CD4-positive, alpha-beta T cell treated with Interleukin-4 for 1 hour (primary cell): ENCODE measurements at places on chromosomes 13 and 19.
A peak's percentile ranks its signal among the peaks of the same experiment; 100 is the strongest.

DNA sequence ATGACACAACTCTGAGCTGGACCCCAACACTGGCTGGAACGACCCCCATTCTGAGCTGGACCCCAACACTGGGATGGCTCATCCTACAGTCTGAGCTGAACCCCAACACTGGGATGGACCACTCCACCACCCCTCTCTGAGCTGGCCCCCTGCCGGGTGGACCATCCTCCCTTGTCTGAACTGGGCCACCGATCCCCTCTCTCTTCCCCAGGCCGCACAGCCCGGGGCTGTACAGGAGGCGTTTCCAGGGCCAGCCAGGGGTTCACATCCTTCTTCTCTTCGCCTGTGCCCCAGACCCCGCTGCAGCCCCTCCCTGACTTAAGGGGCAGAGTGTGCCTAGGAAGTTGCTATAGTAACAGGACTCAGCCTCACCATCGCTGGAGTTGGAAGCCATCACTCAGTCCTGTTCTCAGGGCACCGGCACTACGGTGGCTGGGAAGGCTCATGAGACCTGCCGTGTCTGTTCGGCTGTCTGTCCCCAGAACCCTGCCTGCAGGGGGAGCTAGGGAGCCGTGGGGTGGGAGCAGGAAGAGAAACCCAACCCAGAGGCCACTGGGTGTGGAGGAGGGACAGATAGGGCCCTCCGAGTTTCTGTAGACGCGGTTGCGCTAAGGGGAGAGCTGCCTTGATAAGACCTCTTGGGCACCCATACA lies 3.7 kb downstream of the PRKACA start:
- peak; percentile 48 for DNase-seq

DNA sequence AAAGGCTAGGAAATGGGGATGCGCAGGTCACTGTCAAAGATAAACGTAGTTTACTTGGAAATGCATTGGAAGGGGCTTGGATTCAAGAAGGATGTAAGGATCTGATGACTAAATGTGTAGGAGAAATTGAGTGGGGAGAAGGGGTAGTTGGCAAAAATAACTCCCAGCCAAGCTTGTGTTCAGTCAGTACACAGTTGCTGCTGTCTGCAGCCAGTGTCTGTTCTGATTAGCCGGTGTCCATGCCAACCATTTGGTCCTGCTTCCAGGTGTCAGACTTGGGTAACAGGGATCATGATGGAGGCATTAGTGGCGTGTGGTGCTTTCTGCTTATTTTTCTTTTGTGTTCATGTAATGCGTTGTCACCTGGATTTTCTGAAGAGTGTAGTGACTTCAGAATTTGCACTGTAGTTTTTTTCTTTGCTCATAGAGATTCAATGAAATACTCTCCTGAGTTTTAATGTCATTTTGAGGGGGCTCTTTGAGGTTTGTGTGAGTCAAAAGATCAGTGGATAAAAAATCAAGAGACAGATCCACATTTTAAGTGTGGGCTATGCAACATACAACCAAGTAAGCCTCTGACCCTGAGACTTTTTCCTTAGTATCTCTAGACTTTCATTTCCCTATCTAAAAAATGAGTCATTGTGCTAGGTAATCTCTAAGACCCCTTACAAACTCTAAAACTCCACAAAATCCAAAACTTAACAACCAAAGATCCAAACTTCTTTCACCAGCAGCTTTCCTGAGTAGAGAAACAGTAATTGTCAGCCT lies 103.9 kb downstream of the WDFY2 start:
- DNase-seq, result no peak

- no peak for DNase-seq
Observed at GRCh38 chr19:4906963-4907362, 2.3 kb upstream of the UHRF1 start.

DNA sequence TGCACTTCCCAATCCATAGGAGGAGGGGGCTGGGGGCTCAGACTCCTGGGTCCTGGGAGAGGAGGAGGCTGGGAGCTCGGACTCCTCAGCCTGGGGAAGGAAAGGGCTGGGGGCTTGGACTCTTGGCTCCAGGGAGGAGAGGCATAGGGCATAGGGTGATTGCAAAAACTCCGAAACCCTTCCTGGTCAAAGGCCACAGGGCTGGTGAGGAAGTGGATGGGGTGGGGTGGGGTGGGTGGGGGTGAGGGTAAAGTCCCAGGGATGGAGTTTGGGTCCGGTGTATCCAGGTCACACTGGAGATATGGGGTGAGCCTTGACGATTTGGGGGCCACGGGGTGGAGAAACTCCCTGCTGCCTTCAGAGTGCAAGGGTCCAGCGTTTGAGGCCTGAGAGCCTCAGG lies 2.8 kb downstream of the MYH14 start:
- no peak for DNase-seq

DNA sequence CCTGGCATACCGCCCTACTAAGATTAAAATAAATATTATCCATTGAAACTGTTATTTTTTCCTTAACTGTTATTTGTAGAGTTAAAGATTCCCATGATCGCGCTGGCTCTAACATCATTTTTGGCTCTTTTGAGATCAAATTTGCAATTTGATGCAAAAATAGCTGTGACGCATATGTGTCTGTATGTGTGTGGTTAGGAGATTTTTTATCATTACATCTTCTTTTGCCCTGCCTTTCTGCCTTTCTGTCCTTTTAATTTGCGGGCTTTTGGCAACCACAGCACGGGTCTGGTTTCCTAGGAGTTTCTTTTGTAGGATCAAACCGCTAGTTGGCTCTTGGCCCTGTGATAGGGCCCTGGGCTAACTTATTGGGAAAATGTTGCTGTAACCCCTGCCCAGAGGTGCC lies 37.3 kb upstream of the ALOX5AP start:
- no peak for DNase-seq

- DNase-seq, result peak; percentile 40
Observed at GRCh38 chr13:24671386-24672113, 8.7 kb upstream of the ATP12A start.

DNA sequence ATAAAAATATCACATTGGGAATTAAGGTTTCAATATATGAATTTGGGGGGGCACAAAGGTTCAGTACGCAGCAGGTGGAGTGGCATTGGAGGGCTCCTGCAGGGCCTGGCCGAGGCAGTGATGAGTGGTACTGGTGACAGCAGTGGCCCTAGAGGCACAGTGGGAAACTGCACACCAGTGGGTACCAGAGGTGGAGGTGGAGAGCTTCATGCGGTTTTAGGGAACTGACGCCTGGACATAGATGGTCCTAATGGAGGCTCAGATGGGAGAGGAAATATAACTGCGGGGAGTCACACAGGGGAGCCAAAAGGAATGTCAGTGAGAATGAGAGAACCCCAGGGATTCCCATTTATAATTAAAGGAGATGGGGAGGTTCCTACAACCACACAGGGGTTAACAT lies 156.2 kb downstream of the COG6 start:
- DNase-seq, result no peak

DNA sequence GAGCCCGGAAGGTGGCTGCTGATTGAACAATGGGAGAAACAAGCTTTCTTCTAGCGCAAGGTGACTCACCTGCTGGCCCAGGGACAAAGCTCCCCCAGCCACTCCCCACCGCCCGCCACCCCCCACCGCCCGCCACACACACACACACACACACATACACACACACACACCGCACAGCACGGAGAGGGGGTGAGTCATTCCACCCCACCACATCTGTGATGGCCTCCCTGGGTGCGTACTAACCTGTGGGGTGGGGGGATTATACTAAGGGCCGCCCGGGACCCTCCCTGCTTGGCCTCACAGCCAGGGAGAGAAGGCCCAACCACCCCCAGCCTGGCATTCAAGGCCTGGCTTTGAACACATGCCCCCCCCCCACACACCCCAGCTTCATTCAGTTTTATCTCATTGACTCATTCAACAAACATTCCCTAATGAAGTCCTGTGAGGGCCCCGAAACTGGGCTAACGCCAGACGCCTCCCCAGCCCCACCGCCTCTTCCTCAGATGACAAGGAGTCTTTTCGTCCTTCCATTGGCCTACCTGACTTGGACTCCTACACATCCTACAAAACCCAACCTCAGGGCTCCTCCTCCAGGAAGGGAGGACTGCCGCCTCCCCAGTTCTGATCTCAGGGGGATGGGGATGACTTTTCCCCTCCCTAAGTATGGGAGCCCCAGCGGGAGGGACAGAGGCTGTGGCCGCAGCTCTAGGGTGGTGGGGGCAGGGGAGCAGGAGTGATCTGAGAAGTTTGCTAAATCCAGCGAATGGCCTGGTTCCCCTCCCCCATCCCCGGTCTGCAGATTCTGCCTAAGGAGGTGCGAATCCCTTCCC lies 5.8 kb upstream of the ONECUT3 start:
- DNase-seq, result no peak

DNA sequence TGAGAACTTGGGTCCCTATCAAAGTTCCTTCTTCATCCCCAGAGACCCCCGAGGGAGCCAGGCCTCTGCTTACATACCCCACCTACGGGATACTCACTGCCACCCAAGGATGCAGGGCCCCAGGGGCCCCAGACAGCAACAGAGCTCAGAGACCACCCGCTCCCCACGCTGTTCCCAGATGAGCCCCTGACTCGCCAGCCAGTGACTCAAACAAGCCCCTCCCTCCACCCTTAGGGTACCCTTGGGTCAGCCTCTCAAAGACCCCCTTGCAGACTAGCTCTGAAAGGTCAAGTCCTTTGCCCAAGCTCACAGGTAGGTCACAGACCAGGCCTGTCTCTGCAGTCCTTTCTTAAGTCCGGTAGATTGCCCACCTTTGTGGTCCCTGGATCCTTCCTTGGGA lies 45.7 kb downstream of the CD320 start:
- DNase-seq, result peak; percentile 6

- peak; percentile 41 for DNase-seq
Observed at GRCh38 chr19:11578258-11579142, 1.1 kb upstream of the ACP5 start.

DNA sequence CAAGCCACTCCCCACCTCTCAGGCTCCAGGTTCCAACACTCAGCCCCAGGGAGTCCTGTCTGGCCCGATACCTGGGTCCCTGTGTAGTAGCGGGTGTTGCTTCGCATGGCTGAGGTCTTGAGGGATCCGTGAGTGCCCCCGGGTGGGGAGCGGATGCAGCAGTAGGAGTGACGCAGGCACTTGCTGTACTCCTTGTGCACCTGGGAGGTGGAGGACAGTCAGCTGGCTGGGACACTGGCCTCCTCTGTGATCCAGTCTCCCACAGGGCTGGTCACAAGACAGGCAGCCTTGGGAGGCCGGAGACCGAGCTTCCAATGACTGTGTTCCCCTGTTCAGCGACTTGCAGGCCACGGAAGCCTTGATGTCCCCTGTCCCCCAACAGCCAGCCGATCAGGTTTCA lies 16.3 kb upstream of the ASF1B start:
- no peak for DNase-seq
